ELF-1 (cell line): ENCODE measurements at places on chromosomes 2 and 18.

DNA sequence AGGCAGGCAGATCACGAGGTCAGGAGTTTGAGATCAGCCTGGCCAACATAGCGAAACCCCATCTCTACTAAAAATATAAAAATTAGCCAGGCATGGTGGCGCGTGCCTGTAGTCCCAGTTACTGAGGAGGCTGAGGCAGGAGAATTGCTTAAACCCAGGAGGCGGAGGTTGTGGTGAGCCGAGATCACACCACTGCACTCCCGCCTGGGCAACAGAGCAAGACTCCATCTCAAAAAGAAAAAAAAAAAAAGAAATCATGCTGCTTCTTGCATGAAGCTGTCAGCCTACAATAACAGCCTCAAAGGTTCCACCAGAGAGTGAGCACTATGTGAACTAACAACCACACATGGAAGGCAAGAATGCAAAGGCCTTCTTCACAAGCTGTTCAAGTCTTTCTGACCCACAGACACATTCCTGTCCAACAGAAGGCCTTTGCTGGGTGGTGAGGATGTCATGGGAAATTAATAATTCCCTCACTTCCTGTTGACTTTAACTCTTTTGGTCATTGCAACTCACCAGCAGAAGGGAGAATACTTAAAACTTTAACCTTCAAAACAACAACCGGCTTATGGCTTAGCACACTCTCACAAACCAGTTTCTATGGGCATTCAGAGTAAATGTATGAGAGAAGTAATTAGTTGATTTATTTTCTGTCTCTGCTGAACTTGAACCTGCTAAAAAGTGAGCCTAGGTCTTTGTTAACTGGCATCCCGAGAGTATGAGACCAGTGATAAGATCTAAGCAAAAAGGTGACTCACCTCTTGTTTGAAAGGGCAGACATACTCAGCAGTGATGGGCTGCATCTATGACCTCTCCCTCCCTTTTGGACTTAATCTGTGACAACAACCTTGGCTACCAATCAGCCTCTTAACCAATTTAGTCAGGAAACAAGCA lies 11.8 kb downstream of the PLEKHM3 start:
- no peak for DNase-seq

- no peak for DNase-seq
Observed at GRCh38 chr18:12408247-12408869, 629 bp downstream of the PRELID3A start.

GRCh38 chr2:176111309-176111663 lies 4.2 kb downstream of the HOXD11 start:
- DNase-seq = peak; percentile 86

- peak; percentile 62 for DNase-seq
Observed at GRCh38 chr18:80109676-80110078, 615 bp downstream of the ADNP2 start.

- DNase-seq = peak; percentile 34
Observed at GRCh38 chr2:233152541-233152940, 92.4 kb downstream of the INPP5D start.

GRCh38 chr2:119282996-119283511 lies 59.4 kb downstream of the STEAP3 start:
- DNase-seq = no peak

DNA sequence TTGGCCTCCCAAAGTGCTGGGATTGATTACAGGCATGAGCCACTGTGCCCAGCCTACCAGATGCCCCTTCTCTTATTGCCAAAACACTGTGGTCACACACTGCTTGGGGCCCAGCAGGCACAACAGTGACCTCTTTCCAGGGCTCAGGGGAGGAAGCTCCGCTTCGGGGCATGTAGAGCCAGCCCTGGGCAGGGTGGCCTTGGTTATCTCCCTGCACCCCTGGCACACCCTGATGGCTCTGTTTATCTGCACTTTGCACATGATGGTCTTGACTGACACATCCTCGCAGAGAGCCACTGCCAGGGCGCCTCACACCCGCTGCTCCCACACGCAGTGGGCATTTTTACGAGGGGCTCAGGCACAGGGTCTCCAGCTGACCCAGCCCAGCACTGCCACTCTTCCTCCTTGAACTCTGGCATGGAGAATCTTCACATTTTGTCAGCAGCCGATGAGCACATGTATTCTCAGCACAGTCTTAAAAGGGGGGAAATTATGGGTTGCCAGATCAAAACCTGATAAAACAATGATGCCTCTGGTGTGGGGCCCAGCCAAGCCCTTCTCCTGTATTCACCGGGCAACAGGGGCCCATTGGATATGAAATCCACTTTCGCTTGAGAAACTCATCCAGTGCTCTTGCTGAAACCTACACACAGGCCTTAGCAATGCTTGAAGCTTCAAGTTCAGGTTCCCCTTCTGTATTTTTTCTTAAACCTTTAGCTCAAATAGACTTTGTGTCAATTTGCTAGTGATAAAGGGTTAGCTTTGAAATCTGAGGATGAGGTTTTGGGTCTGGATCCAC lies 5.9 kb downstream of the GYPC start:
- no peak for DNase-seq

DNA sequence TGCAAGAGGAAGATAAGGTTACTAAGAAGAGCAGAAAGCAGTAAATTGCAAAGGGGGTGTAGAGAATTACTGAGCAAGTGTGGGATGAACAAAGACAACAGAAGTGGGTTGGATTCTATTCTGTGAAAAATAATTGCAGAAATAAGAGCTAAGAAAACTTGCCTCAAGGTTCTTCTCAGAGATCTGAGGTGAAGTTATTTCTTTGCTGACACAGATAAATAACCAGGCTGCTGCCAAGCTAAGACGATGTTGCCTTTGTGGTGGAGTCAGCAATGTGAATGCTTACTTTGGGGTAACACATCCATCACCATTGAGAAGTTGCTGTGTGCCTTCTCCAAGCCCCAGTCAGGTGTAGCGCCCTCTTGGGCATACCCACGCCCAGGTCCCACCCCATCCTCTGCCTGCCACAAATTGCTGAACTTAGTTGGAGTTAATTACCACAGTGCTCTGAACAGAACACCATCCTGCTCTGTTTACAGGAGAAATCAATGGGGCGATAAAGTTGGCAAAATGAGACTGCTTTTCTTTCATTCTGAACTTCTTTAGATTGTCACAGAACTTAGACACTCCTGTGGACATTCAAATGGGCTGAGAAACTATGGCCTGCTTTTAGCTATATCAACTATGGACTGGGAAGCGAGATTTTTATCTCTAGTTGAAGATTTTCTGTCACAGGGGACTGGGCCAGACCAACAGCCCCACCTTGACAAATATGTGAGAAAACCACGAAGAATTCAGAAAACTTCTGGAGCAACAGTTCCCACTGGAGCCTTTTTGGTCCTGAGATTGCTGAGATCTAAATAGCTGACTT lies 283.6 kb downstream of the TMX3 start:
- no peak for DNase-seq

DNA sequence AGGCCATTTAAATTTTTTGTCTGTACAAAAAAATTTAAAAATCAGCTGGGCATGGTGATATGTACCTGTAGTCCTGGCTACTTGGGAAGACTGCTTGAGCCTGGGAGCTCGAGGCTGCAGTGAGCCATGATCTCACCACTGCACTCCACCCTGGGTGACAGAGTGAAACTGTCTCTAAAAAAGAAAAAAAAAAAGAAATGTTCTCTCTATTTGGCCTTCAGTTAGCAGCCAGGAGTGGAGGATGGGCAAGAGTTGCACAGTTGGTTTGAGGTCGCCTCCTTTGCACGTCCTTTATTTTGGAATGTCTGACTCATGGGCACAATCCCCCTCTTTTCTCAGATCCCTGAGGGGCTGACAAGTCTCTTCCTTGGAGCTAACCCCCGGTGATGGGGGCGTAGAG lies 26.3 kb downstream of the ITM2C start:
- no peak for DNase-seq
